ENCODE measurements at places on chromosomes 7 and 10.
A peak's percentile ranks its signal among the peaks of the same experiment; 100 is the strongest.

GRCh38 chr7:157560258-157560654 is 223.5 kb downstream of the DNAJB6 start:
- no peaks in the 10 kb centered on the region for H3K27me3 ChIP-seq
- no peak for DNase-seq
- H3K4me1 ChIP-seq: no peaks in the 10 kb centered on the region
- no peak overlapping the region for H3K27ac ChIP-seq
- no peak overlapping the region for H3K4me3 ChIP-seq

DNA sequence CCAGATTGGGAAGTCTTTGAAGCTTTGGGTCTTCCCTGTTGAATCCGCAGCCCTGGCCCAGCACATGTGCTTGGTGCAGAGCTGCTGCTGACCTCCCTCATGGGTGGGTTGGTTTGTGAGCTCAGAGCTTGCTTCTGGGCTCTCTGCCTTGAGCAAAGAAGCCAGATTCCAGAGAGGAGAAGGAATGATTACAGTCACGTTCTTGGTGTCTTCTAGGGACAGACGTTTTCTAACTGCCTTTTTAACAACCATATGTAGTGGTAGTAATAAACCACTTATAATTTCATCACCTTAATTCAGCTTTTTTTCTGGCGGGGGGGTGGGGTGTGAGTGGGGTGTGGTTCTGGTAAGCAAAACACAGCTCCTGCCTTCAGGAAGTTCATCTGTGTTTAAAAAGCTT is 39.5 kb downstream of the LRMDA start:
- no peak overlapping the region for H3K27ac ChIP-seq
- H3K27me3 ChIP-seq: peaks cover 2% of the 10 kb centered on the region
- H3K36me3 ChIP-seq: no peaks in the 10 kb centered on the region
- DNase-seq: no peak
- H3K4me1 ChIP-seq: no peaks in the 10 kb centered on the region

GRCh38 chr10:31242902-31243301 is 76.1 kb upstream of the ZEB1 start:
- H3K27me3 ChIP-seq: no peaks in the 10 kb centered on the region
- no peak overlapping the region for H3K27ac ChIP-seq
- no peak overlapping the region for H3K4me3 ChIP-seq

DNA sequence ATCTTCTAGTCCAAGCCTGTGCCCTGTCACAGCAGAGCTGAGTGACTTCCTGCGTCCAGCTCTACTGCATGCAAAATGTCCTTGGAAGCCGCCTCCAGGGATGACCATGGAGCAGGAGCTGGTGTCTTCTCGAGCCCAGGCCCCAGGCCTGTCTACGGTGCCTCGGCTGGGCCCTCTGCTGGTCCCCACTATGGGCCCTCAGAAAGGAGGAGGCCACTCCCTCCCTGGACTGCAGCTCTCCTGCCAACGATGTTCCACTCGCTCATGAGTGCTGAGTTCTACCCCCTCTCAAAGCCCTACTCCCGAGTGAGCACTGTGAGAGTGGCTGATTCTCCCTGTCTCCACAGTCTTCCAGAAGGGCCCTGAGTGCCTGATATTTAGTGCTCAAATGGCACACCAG is 504.9 kb downstream of the PTPRN2 start:
- no peak overlapping the region for H3K4me3 ChIP-seq
- no peak for DNase-seq
- H3K27ac ChIP-seq: no peak overlapping the region
- H3K27me3 ChIP-seq: peaks cover 2% of the 10 kb centered on the region

DNA sequence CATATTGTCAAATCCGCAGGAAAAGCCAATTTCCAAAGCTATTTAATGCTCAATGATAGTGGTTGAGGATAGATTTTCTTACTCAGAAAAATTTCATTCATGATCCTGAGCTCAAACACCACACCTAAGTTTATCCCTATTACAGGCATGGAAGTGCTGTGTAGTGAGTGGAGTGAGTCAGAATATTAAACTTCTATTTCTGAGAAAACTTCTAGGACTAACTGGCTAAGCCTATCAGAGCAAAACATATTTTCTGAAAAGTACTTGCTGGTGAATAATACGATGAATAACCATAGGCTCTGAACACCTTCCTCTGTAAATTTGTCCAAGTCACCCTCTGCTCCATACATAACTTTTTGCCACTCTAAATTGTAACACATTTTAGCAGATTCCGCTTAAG is 221.5 kb downstream of the SUGCT start:
- H3K4me1 ChIP-seq: no peaks in the 10 kb centered on the region
- no peak for DNase-seq
- H3K36me3 ChIP-seq: no peaks in the 10 kb centered on the region

- no peak overlapping the region for H3K27ac ChIP-seq
- no peak overlapping the region for H3K4me3 ChIP-seq
- no peaks in the 10 kb centered on the region for H3K36me3 ChIP-seq
- DNase-seq: no peak
- H3K27me3 ChIP-seq: no peaks in the 10 kb centered on the region
- no peaks in the 10 kb centered on the region for H3K4me1 ChIP-seq
Observed at GRCh38 chr7:29488977-29489376, 74.7 kb upstream of the PRR15 start.

- H3K4me1 ChIP-seq: no peaks in the 10 kb centered on the region
- no peak overlapping the region for H3K27ac ChIP-seq
- no peaks in the 10 kb centered on the region for H3K36me3 ChIP-seq
- H3K4me3 ChIP-seq: no peak overlapping the region
- DNase-seq: no peak
- H3K27me3 ChIP-seq: no peaks in the 10 kb centered on the region
Observed at GRCh38 chr7:26789481-26790184, 74.8 kb downstream of the SKAP2 start.

GRCh38 chr7:19090526-19090925 is 26.9 kb downstream of the TWIST1 start:
- no peak for DNase-seq
- H3K4me1 ChIP-seq: no peaks in the 10 kb centered on the region
- H3K4me3 ChIP-seq: no peak overlapping the region
- no peaks in the 10 kb centered on the region for H3K27me3 ChIP-seq
- H3K36me3 ChIP-seq: no peaks in the 10 kb centered on the region
- no peak overlapping the region for H3K27ac ChIP-seq

- H3K27me3 ChIP-seq: no peaks in the 10 kb centered on the region
- no peak overlapping the region for H3K27ac ChIP-seq
- H3K4me1 ChIP-seq: peaks cover 9% of the 10 kb centered on the region
- DNase-seq: peak; percentile 48
- H3K4me3 ChIP-seq: no peak overlapping the region
Observed at GRCh38 chr7:102469351-102469971, 4.7 kb downstream of the LRWD1 start.

DNA sequence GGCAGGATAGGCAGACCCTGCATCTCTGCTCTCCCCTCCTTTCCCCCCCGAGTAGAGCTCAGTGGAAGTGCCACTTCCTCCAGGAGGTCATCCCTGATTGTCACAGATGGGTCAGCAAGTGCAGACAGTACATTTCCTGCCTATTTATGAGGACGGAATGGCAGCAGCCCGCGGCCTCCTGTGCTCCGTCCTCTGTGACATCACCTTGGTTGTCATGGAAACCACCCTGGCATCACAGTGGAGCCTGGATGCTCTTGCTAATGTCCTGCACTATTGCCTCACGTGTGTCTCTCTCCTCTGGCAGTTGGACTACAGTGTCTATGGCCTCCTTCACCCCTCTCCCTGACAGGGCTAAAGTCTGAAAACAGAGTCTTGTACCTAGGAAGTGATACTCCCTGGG is 148.6 kb downstream of the SH3PXD2A start:
- DNase-seq: no peak
- H3K36me3 ChIP-seq: no peaks in the 10 kb centered on the region
- no peaks in the 10 kb centered on the region for H3K27me3 ChIP-seq
- H3K4me3 ChIP-seq: no peak overlapping the region

DNA sequence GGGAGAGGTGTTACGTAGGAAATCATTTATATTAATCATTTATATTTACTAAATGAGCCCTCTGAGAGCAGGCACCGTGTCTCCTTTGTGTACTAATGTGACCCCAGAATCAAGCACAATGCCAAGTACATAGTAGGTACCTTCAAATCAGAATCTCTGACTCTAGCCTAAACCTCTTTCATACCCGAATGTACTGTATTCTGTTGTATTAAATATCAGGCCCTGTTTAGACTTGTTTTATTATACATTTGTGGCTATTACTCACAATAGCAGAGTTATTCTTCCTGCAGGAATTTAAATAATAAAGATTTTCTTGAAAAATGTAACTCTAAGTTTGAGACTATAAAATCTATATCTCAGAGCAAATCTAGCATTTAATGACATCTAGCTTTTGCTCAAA is 297.3 kb downstream of the EXOC4 start:
- no peak for DNase-seq
- H3K4me3 ChIP-seq: no peak overlapping the region
- no peak overlapping the region for H3K27ac ChIP-seq

DNA sequence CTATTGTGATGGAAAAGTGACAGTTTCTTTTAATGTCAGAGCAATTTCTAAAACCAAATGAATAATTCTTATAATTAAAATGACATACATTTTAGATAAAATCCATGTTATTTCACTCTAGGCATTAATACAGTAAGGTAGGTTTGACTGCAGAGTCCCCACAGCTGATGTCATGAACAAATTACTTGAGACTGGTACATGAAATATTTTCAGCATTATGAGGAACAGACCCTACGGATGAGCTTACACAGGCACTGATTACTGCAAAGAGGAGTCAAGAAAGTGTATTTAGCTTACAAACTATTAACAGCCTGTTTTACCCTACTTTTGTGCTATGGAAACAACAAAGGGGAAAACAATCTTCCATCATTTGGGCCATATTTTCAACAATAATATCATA is 8.9 kb downstream of the COL1A2 start:
- no peaks in the 10 kb centered on the region for H3K36me3 ChIP-seq
- no peaks in the 10 kb centered on the region for H3K27me3 ChIP-seq

- no peak overlapping the region for H3K4me3 ChIP-seq
- no peaks in the 10 kb centered on the region for H3K4me1 ChIP-seq
- no peak overlapping the region for H3K27ac ChIP-seq
- no peaks in the 10 kb centered on the region for H3K27me3 ChIP-seq
Observed at GRCh38 chr7:135795846-135796570, 47.4 kb upstream of the FAM180A start.

DNA sequence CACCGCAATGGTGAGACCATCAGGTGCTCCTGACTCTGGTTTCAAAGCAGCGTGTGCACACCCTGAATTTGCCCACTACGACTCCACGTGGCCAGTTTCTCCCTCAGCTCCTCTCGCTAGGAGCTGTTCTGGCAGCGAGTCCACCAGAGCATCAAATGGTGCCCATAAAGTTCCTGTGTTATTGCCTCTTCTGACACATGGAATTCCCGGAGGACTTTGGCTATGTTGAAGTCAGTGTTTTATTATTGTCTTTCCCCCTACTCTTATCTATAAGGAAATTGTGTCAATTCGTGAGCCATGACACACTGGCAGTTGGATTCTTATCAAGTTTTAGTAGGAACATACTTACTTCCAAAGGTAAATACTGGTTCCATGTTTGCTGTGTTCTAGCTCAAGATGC is 53.9 kb upstream of the NPVF start:
- no peak for DNase-seq
- no peaks in the 10 kb centered on the region for H3K36me3 ChIP-seq
- H3K27me3 ChIP-seq: no peaks in the 10 kb centered on the region
- no peak overlapping the region for H3K27ac ChIP-seq
- H3K4me3 ChIP-seq: no peak overlapping the region
- no peaks in the 10 kb centered on the region for H3K4me1 ChIP-seq

GRCh38 chr10:77381750-77382149 is 255.9 kb downstream of the KCNMA1 start:
- no peak overlapping the region for H3K27ac ChIP-seq
- no peaks in the 10 kb centered on the region for H3K36me3 ChIP-seq
- DNase-seq: no peak
- no peaks in the 10 kb centered on the region for H3K27me3 ChIP-seq

DNA sequence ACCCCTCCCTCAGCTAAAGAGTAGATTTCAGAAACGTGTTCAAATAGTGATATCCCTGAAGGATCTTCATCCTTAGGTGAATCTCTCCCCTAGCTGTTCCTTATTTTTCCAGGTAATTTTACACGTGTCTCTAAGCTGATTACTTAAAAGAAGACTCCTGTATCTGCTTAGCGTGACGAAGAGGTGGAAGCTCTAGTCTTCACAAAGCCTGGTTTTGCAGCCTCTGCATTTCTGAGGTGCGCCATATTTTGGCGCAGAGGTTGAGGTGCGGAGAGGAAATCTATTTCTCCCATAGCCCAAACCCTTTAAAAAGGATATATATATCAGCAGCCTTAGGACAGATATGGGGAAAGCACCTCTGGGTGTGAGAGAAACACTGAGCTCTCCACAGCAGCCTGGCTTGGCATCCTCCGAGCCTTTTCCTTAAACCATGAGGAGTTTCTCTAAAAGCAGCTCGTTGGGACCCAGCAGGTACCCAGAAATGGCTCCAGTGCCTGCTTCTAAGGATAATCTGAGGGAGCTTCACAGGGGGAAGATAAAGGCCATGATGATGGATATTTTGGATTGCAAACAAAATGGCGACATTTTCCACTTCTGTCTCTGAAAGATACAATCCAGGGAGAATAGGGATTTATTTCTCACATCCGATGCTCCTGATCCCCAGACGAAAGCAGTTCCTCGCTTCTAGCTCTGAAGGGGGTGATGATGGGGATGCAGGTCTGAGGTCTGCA is 3.0 kb upstream of the HOXA2 start:
- peaks cover 24% of the 10 kb centered on the region for H3K4me1 ChIP-seq
- peak overlapping the region; percentile 70 for H3K4me3 ChIP-seq
- no peaks in the 10 kb centered on the region for H3K27me3 ChIP-seq
- DNase-seq: no peak
- no peaks in the 10 kb centered on the region for H3K36me3 ChIP-seq

GRCh38 chr10:69873135-69873639 is 71.5 kb downstream of the COL13A1 start:
- H3K27me3 ChIP-seq: no peaks in the 10 kb centered on the region
- no peak for DNase-seq
- no peaks in the 10 kb centered on the region for H3K4me1 ChIP-seq
- H3K4me3 ChIP-seq: no peak overlapping the region
- no peak overlapping the region for H3K27ac ChIP-seq

GRCh38 chr7:155631155-155631554 is 13.3 kb upstream of the RBM33 start:
- H3K36me3 ChIP-seq: no peaks in the 10 kb centered on the region
- no peak overlapping the region for H3K27ac ChIP-seq
- H3K4me1 ChIP-seq: no peaks in the 10 kb centered on the region
- no peak overlapping the region for H3K4me3 ChIP-seq

DNA sequence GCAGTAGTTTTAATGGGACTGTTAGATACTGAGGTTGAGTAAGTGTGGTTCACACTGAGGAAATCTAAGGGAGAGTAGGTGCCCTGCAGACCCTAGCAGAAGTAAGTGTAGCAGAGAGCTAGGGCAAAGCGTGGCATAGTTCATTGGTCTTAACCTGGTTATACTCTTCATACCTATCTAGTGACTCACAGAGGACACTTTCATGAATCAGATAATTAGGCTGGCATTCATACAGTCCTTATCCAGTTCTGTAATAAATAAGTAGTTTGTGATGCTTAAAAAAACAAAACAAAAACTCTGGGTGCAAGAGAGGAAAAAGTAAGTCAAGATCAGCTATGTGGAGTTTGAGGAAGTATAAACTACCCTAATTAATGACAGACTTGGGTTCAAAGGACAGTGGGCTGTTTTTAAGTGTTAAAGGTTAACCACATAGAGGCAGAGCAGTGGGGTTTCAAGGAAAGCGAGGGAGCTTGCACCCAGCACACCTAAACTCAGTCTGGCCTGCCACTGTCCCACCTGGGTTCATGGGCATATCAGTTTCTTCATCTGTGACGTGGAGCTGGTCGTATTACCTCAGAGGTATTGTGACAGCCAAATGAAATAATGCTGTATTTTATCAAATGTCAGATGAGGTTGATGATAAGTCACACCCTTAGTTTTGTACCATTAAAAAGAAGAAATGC is 27.1 kb downstream of the LMTK2 start:
- peaks cover under 1% of the 10 kb centered on the region for H3K36me3 ChIP-seq
- no peaks in the 10 kb centered on the region for H3K27me3 ChIP-seq
- peaks cover 16% of the 10 kb centered on the region for H3K4me1 ChIP-seq
- no peak overlapping the region for H3K27ac ChIP-seq
- H3K4me3 ChIP-seq: no peak overlapping the region
